ENCODE measurements at places on chromosomes 16 and 17.
A peak's percentile ranks its signal among the peaks of the same experiment; 100 is the strongest.

GRCh38 chr17:79740413-79740812 is 9.7 kb downstream of the ENPP7 start:
- DNase-seq: no peak

DNA sequence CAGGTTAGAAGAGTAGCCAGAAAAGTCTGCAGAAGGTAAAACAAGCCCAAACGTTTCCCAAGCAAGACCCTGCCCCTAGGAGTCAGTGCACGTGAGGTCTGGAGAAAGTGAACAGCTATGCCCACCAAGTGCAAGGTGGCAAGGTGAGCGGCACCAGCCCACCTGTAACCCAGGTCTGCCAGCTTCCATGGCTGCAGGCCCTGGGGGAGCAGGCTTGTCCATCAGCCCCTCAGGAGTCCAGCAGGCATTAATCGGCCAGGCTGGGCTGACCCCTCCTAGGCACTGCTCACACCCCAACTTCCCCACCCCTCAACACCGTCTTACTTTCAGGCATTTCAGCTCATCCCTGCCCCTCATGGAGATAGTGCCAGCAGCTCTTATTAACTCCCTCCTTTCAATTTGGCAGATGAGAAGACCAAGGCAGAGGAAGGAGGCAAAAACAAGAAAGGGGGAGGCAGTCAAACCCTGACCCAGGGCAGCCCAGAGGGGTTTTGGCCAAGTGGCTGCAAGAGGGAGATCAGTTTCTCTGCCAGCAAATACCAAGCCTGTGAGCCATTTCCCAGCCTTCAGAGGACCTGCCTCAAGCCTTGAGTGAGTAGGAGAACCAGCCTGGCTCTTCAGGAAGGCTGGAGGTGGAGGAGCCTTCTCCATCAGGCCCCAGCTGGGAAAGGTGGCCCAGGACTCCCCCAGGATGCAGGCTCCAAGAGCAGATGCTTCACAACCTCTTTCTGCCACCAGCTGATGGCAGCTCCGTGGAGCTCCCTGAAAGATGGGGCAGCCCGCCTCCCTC is 14.7 kb downstream of the BEAN1 start:
- DNase-seq: peak; percentile 30

DNA sequence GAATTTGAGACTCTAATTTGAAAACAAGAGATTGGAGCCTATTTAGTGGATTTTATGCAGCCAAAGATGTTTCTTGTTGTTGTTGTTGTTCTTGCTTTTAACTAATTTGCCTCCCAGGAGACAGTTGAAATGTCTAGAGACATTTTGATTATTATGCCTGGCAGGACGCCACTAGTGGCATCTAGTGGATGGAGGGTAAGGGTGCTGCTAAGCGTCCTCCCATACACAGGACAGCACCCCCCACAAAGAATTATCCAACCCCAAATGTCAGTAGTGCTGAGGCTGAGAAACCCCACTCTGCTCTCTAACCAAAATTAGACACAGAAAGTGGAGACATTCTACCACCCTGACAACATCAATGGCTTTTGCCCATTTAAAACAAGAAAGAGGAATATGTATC is 15.4 kb upstream of the HSBP1 start:
- DNase-seq: no peak

DNA sequence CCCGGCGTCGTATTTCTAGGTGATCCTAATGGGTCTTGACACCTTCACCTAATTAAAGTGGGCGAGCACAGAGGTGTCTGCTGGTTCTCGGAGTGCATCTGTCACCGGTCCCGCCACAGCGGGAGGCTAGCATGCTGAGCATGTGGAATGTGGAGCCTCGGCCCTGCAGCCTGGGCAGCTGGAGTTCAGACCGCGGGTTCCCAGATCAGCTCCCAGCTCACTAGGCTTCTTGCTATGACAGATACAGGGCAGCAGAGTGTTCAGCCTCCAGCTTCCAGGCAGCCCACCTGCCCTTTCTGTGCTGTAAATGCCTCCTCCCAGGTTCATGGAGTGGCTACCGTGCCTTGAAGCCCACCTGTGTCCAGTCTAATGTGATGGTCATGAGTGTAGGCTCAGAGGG is 166.7 kb downstream of the CPPED1 start:
- no peak for DNase-seq

DNA sequence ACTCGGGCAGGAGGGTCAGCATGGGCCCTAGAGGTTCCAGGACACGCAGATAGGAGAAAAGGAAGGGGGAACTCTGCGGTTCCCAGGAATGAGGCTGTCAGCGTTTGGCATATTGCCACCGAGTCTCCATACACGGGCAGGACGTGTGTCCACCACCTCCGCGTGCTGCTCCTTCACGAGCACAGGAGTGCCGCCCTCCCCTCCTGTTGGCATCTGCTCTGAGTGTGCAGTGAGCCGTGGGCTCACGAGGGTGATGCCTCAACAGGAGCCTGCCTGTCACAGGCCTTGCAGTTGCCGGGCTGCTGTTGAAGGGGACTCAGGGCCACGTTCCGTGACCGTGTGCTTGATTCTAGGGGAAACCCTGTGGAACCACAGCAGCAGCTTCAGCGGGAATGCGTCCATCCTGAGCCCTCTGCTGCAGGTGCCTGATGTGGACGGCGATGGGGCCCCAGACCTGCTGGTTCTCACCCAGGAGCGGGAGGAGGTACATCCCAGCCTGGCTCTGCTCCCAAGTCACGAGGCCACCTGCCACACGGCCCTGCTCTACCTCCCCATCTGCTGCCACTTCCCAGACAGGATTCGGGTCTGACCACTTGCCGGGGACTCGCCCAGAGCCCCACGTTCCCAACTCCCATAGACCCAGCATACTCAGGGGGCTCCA is 14.6 kb downstream of the RGS11 start:
- DNase-seq: no peak

DNA sequence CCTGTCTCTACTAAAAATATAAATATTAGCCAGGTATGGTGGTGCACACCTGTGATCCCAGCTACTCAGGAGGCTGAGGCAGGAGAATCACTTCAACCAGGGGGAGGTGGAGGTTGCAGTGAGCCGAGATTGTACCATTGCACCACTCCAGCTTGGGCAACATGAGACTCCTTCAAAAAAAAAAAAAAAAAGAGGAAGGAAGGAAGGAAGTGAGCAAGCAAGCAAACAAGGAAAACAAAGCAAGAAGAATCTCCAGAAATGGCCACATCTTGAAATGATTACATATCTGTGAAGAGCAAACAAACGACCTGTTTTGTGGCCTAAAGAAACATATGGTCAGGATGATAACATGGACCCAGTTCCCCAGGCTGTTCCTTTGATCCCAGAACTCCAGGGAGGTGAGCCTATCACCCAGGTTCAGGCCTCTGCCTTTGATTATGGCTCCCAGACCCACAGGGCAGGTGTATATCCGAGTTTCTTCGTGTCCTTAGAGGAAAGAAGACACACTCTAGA is 8.9 kb downstream of the ACOX1 start:
- no peak for DNase-seq

DNA sequence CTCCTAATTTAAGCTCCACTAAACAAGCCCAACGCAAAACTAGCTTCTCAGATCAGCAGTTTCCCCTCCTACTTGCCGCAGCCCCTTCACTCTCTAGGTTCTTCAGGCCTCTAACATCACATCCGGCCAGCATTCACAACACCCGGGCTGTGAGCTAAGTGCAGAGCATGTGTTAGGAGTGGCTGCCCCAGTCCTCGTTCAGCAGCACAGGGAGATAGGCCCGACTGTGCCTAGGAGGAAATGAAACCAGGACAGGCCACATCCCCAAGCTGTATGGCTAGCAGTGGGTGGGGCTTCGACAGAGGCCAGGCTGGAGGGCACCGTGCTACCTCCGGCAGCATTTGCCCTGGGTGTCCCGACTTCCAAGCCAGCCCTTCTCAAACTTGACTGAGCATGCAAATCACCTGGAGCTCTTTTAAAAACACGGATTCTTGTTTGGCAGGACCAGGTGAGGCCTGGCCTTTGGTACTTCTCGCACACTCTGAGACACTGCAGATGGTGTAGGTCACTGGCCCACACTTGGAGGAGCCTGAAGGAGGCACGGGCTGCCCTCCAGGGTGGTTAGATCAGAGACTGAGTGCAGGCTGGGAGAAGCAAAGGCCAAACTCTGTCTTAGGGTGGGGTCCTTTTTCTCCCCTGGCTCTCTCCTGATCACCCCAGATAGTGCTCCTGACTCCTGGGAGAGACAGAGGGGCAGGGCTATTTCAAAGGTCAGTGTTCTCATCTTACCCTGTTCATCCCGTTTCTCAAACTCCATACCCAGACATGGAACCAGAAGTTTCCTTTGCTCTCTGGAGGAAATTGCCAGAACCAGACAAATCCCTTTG is 202.0 kb downstream of the C16orf78 start:
- DNase-seq: no peak

DNA sequence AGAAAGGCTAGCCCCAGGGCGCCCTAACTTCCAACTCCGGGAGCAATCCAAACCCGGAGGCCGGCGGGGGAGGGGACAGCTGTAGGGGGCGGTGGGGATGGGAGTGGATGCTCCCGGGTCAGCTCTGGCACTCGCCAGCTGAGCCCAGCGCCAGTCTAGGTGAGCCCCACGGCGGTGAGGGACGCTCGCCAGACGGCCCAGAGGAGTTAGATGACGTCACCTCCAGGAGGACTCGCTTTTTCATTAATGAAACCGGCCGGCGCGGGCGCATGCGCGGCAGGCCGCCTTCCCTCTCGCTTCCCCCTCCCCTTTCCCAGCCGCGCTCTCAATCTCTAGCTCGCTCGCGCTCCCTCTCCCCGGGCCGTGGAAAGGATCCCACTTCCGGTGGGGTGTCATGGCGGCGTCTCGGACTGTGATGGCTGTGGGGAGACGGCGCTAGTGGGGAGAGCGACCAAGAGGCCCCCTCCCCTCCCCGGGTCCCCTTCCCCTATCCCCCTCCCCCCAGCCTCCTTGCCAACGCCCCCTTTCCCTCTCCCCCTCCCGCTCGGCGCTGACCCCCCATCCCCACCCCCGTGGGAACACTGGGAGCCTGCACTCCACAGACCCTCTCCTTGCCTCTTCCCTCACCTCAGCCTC is at the start of gene NF1:
Gene NF1, plus strand, starts transcription at position 378 of the 636 bp plus-strand sequence. CDS start 333 bp downstream, outside the sequence.
- peak; percentile 92 for DNase-seq

DNA sequence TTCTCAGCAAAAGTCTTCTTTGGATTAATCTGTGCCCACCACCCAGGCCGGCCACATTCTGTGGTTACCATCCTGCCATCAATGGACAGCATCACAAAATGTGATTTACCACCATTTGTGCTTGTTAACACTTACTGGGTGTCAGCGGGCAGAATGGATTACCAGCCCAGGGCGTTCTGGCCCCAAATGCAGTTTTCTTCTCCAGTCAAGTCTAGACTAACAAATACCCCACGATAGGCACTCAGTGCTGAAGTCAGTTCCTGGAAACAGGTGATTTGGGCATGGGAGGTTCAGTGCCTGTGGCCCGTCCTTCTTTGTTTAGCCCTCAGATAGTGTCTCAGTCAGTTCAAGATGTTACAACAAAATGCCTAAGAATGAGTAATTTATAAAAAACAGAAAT is 38.8 kb upstream of the PHOSPHO1 start:
- DNase-seq: no peak

GRCh38 chr17:75380315-75380714 is 25.2 kb downstream of the GRB2 start:
- no peak for DNase-seq

DNA sequence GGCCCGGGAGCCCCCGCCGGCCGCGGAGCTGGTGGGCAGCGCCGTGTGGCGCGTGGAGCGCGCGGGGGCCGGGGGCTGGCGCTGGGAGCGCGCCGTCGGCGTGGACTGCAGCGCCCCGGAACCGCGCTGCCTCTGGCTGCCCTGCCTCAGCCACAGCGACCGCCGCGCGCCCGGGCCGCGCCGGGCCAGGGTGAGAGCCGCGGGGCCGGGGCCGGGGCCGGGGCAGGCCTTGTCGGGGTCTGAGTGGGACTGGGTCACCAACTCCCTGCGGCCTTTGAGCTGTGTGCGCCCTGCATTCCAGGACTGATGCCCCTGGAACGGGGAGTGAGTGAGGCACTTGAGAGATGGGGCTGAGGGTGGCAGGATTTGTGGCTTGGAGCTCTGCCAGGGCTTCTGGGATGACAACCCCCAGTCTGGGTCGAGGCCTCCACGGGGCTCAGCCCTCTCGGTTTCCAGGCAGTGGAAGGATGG is 25.7 kb downstream of the ARHGAP23 start:
- no peak for DNase-seq

DNA sequence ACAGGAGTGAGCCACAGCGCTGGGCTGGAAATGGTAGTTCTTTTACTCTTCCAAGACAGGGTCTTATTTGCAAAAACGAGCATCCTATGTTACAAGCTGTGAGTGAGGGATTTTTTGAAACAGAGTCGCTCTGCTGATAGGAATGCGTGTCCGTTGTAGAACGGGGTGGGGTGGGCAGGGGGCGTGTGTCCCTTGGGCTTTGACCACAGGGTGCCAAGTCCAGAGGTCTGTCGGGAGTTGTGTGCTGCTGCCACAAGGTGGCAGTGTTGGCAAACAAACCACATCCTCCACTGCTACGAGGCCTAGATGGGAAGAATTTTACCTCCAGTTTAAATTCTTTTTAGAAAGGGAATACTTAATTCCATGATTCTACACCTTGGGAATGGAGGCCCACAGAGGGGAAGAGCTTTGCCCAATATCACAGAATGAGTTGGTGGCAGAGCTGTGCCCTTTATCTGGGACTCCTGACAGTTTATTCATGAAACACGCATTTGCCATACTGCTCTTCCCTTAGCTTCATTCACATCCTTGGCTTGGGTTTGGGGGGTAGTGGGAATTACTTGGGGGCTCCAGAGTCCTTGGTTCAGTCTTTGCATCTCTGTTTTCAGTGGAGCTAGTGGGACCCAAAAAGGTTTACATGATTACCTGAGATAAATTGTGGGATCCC is 30.6 kb upstream of the ETV4 start:
- peak; percentile 85 for DNase-seq

DNA sequence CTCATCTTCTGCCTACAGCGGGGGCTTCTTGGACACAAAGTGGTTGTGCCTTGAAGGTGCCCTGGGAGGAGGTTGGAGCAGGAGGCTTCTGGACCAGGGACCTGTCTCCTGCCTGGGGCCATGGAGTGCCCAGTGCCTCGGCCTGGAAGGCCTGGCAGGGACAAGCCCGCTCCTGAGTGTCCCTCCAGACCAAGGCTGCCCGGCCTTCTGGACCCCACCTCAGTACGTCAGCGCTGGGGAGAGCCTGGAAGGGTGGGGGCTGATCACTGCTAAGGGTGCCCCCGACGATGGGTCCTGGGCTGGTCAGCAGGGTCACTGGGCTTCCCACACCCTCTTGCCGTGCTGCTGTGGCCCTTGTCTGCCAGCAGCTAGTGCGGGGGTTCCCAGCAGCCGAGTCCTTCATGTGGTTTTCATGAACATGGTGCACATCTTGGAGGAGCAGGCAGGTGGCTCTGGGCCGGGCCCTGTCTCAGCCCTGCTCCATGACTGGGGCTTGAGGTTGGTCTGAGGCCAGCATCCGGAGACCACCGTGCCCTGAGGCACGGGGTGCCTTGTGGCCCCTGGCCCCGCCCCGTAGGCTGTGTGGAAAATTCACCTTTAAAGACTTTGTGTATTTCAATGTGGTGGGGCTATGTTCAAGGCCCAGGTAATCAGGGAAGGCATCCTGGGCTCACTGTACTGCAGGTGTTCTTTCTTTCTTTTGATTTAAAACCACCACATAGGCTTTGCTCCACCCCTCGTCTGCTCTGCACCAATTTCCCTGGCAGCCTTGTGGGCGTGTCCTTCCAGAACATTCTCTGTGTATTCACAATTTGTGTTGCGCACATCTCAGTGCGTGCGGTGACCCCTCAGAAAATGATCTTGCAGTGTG is 22.4 kb downstream of the MGRN1 start:
- no peak for DNase-seq

- peak; percentile 59 for DNase-seq
Measured at GRCh38 chr17:49494399-49494985, 601 bp upstream of the NGFR start.

- DNase-seq: peak; percentile 59
Measured at GRCh38 chr17:38892620-38893019, 22.8 kb downstream of the LASP1 start.
